Effector memory CD4-positive, alpha-beta T cell (primary cell): ENCODE measurements at places on chromosomes 2 and 18.
A peak's percentile ranks its signal among the peaks of the same experiment; 100 is the strongest.

- peaks cover 5% of the 10 kb centered on the region for H3K4me1 ChIP-seq
- H3K36me3 ChIP-seq: no peaks in the 10 kb centered on the region
Observed at GRCh38 chr2:119857742-119858141, 98.0 kb downstream of the PTPN4 start.

- H3K4me3 ChIP-seq: no peak overlapping the region
- no peaks in the 10 kb centered on the region for H3K4me1 ChIP-seq
- no peak for DNase-seq
- H3K27ac ChIP-seq: no peak overlapping the region
- peaks cover 18% of the 10 kb centered on the region for H3K36me3 ChIP-seq
Observed at GRCh38 chr2:159445307-159445706, 158.8 kb upstream of the WDSUB1 start.

- H3K27ac ChIP-seq: no peak overlapping the region
- no peaks in the 10 kb centered on the region for H3K4me1 ChIP-seq
- H3K4me3 ChIP-seq: no peak overlapping the region
- H3K36me3 ChIP-seq: no peaks in the 10 kb centered on the region
Observed at GRCh38 chr2:124343827-124344498, 318.9 kb downstream of the CNTNAP5 start.

- H3K4me1 ChIP-seq: no peaks in the 10 kb centered on the region
- H3K36me3 ChIP-seq: no peaks in the 10 kb centered on the region
- H3K27ac ChIP-seq: no peak overlapping the region
- H3K27me3 ChIP-seq: no peaks in the 10 kb centered on the region
Observed at GRCh38 chr2:116692988-116693387, 1121.5 kb upstream of the DDX18 start.

DNA sequence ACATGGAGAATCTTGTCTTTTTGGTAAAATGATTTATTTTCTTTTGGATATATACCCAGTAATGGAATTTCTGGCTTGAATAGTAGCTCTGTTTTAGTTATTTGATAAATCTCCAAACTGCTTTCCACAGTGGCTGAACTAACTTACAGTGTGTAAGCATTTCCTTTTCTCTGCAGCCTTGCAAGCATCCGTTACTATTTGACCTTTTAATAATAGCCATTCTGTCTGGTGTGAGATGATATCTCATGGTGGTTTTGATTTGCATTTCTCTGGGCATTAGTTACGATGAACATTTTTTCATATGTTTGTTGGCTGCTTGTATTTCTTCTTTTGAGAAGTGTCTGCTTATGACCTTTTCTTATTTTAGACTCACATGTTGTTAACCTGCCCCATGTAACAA, 190.2 kb downstream of the GALR1 start:
- H3K27me3 ChIP-seq: no peaks in the 10 kb centered on the region
- H3K4me3 ChIP-seq: no peak overlapping the region
- H3K4me1 ChIP-seq: no peaks in the 10 kb centered on the region
- H3K27ac ChIP-seq: no peak overlapping the region
- no peak for DNase-seq
- H3K36me3 ChIP-seq: no peaks in the 10 kb centered on the region

GRCh38 chr2:35932276-35932963, 423.2 kb upstream of the CRIM1 start:
- H3K36me3 ChIP-seq: no peaks in the 10 kb centered on the region
- no peak for DNase-seq
- no peak overlapping the region for H3K4me3 ChIP-seq
- H3K27ac ChIP-seq: no peak overlapping the region
- no peaks in the 10 kb centered on the region for H3K4me1 ChIP-seq

DNA sequence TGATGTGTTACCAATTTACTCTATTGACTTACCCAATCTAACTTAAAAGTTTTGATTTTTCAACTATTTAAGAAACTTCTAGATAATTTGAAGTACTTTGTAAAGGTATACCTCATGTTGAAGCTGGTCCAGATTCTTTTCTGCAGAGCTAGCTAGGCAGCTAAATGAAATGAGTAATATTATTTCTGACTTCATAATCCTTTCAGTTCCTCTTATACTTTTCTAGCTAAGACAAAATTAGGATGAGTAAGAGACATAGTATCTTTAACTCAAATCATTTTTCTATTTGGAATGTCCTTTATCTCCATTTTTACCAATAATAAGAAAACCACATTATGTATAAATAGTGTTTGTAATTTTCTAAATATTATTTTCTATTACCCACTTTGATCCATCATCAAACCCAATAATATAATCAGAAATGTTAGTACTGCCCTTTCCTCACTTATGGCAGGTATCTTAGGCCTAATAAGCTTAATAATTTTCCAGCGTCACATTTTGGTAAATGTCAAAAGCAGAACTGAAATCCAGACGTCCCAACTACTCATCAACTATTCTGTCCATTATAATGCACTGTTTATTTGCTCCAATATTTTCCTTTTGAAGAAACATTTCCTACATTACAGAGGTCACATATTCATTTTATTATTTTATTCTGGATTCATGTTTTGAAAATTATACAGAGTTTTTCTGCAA, 456.6 kb downstream of the THSD7B start:
- H3K27me3 ChIP-seq: no peaks in the 10 kb centered on the region
- H3K4me3 ChIP-seq: no peak overlapping the region
- H3K36me3 ChIP-seq: no peaks in the 10 kb centered on the region
- no peak for DNase-seq
- H3K27ac ChIP-seq: no peak overlapping the region

DNA sequence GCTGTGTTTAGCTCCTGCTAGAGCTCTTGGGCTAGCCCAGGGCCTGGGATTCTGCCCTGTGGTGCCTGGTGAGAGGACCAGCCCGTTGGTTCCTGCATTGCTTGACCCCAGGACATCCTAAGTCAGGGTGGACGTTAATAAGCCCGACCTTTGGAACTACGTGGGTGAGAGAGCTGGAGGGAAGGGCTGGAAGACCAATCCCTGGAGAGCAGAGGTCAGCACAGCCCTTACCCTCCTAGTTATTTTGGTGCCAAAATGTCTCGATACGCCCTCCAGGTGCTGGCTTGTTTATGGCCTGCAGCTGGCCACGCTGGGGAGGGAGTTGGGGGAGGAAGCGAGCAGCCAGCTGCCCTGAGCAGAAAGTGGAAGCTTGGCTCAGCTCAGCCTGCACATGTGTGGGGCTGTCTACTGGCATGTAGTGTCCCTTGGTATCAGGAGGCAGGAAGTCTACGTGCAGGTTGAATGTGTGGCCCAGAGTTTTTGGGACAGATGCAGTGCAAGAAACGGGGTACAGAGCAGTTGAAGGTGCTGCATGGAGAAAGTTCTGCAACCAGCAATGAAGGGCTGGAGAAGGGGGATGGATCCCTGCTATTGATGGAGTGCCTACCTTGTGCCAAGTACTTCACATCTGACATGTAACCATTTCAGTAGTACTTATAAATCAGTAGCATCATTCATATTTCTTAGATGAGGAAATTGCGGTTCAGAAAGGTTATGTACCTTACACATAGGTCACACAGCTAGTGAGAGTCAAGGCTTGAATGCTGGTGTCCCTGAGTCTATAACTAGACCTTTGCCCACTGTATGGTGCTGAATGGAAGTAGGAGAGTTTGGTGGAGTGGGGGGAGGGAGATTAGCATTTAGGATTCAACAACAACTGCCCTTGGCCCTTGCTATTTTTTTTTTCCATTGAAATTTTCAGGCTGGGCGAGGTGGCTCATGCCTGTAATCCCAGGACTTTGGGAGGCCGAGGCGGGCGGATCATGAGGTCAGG, 5.0 kb upstream of the DGKD start:
- no peak overlapping the region for H3K27ac ChIP-seq
- H3K4me1 ChIP-seq: peaks cover 9% of the 10 kb centered on the region
- H3K27me3 ChIP-seq: no peaks in the 10 kb centered on the region
- H3K36me3 ChIP-seq: no peaks in the 10 kb centered on the region

DNA sequence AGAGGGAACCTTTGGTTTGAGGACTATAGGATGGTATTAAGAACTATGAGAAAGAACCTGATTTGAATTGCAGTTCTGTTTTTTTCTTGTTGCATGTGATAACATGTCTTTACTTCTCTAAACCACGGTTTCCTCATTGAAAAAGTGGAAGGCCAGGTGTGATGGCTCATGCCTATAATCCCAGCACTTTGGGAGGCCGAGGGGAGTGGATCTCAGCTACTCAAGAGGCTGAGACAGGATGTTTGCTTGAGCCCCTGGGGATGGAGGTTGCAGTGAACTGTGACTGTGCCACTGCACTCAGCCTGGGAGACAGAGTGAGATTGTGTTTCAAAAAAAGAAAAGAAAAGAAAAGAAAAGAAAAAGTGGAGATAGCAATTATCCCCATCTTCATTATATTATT, 32.3 kb downstream of the SCN9A start:
- no peak overlapping the region for H3K4me3 ChIP-seq
- H3K36me3 ChIP-seq: no peaks in the 10 kb centered on the region
- H3K27ac ChIP-seq: no peak overlapping the region
- DNase-seq: no peak
- no peaks in the 10 kb centered on the region for H3K4me1 ChIP-seq

GRCh38 chr18:57792631-57793301, 10.3 kb downstream of the ATP8B1 start:
- DNase-seq: no peak
- H3K4me3 ChIP-seq: no peak overlapping the region
- no peaks in the 10 kb centered on the region for H3K36me3 ChIP-seq
- H3K4me1 ChIP-seq: no peaks in the 10 kb centered on the region

DNA sequence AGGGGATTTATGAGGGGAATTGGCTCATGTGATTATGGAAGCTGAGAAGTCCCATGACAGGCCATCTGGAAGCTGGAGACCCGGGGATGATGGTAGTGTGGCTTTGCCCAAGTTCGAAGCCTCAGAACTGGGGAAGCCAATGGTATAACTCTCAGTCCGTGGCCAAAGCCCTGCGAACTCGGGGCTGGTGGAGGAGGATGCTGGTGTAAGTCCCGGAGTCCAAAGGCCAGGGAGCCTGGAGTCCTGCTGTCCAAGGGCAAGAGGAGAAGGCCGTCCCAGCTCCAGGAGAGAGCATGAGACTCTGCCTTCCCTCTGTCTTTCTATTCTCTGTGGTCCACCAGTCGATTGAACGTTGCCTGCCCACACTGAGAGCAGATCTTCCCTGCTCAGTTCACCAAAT, 43.2 kb upstream of the CABLES1 start:
- H3K27me3 ChIP-seq: no peaks in the 10 kb centered on the region
- H3K36me3 ChIP-seq: no peaks in the 10 kb centered on the region
- H3K27ac ChIP-seq: no peak overlapping the region
- H3K4me1 ChIP-seq: no peaks in the 10 kb centered on the region
- no peak for DNase-seq

GRCh38 chr2:206083602-206084438, 2.2 kb downstream of the INO80D start:
- H3K4me3 ChIP-seq: peak overlapping the region; percentile 77
- peaks cover 8% of the 10 kb centered on the region for H3K4me1 ChIP-seq

DNA sequence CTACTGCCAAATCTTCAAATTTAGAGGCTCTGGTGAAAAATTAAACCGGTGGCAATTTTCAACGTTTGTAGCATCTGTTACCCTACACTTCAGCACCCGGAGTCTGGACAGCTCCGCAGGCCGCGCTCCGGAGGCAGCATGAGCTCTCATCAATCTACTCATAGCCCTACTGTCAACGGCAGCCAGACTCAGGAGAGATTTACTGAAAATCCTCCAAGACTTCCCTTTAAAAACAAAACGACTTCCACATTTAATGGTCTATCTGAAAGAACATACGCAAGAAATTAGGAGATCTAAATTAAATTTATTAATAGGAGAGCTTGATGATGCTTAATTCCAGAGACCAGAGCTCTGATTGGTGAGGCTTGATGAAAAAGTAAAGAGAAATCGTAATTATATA, 970 bp upstream of the ADCYAP1 start:
- peaks cover 46% of the 10 kb centered on the region for H3K27me3 ChIP-seq
- DNase-seq: no peak
- H3K4me1 ChIP-seq: peaks cover 11% of the 10 kb centered on the region
- no peak overlapping the region for H3K27ac ChIP-seq
- H3K4me3 ChIP-seq: no peak overlapping the region

GRCh38 chr18:23585007-23585871, 1.1 kb downstream of the NPC1 start:
- peak; percentile 15 for DNase-seq
- H3K27me3 ChIP-seq: no peaks in the 10 kb centered on the region
- peak overlapping the region; percentile 97 for H3K27ac ChIP-seq
- no peaks in the 10 kb centered on the region for H3K36me3 ChIP-seq
- H3K4me3 ChIP-seq: peak overlapping the region; percentile 96

DNA sequence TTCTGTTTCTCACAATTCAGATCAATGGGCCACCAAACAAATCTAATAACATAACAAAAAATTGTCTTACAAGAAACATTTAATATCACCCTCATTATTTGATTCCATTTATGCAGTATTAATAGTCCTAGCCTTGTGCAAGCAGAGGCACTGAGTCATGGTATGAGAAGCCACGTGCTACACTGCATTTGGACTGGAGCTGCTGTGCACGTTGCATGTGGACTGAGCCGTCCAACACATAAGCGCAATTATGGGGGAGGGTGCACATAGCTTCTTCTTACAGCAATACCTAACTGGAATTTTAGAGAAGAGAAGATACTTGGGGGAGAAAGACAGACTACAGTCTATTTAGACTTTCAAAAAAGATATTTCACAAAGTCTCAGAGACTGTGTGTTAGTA, 329.6 kb upstream of the ID2 start:
- DNase-seq: no peak
- H3K27me3 ChIP-seq: no peaks in the 10 kb centered on the region
- no peak overlapping the region for H3K27ac ChIP-seq
- no peaks in the 10 kb centered on the region for H3K36me3 ChIP-seq

DNA sequence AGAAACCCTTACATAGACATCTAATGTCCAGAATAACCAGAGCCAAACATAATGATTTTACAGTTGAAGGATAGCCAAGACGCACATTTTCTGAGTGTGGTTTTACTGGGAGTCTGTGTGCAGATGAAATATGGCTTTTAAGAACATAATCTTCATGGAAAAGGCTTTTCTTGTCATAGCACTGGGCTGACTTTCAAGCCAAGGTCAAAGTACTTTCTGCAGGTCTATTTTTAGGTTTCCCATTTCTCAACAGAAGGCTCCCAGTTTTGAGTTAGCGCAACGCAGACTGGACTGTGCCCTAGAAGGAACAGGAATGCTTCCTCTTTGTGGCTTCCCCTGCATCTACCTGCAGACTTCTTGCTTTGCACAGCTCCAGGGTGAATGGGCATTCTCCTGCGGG, 92.3 kb upstream of the UPP2 start:
- H3K27ac ChIP-seq: no peak overlapping the region
- H3K36me3 ChIP-seq: no peaks in the 10 kb centered on the region
- DNase-seq: no peak

GRCh38 chr2:85178154-85178553, 45.0 kb downstream of the TCF7L1 start:
- no peaks in the 10 kb centered on the region for H3K27me3 ChIP-seq
- H3K4me1 ChIP-seq: no peaks in the 10 kb centered on the region
- H3K4me3 ChIP-seq: no peak overlapping the region
- no peak overlapping the region for H3K27ac ChIP-seq

GRCh38 chr2:15059870-15060512, 427.5 kb downstream of the LRATD1 start:
- H3K27ac ChIP-seq: no peak overlapping the region
- no peaks in the 10 kb centered on the region for H3K4me1 ChIP-seq
- no peaks in the 10 kb centered on the region for H3K36me3 ChIP-seq
- no peak for DNase-seq

GRCh38 chr2:235570966-235571692, 77.3 kb downstream of the AGAP1 start:
- DNase-seq: no peak
- H3K4me3 ChIP-seq: no peak overlapping the region
- H3K27me3 ChIP-seq: peaks cover 4% of the 10 kb centered on the region
- no peak overlapping the region for H3K27ac ChIP-seq
- H3K4me1 ChIP-seq: no peaks in the 10 kb centered on the region
- H3K36me3 ChIP-seq: no peaks in the 10 kb centered on the region

- no peak overlapping the region for H3K4me3 ChIP-seq
- no peaks in the 10 kb centered on the region for H3K4me1 ChIP-seq
- H3K36me3 ChIP-seq: no peaks in the 10 kb centered on the region
- no peak overlapping the region for H3K27ac ChIP-seq
- no peak for DNase-seq
- H3K27me3 ChIP-seq: no peaks in the 10 kb centered on the region
Observed at GRCh38 chr2:225620227-225620626, 220.7 kb downstream of the NYAP2 start.
